Natural killer cell treated with Interleukin-12 subunit alpha and Interleukin-12 subunit beta and Interleukin-15 and Interleukin-18, amount 100 ng/mL, for 72 hours (primary cell): ENCODE measurements at places on chromosomes 7 and 10.

DNA sequence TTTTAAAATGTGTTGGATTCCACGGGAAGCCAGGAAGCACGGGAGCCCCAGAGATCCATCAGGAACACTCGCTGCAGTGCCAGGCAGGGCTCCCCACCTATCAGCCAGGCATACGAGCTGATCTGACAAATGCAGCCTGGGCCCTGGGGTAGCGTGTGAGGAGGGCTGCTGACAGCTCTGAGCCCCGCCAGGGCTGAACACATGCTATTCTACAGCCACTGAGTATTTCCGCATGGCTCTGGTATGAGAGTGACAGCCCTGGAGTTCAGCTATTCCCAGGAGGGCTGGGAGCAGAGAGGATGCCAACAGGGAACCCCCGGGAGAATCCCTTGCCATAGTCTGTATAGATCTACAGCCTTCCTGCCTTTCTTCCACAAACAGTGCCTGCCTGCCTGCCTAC is 237.3 kb upstream of the ZMIZ1 start:
- DNase-seq: peak; percentile 13

GRCh38 chr7:100189061-100189460 is 11.3 kb downstream of the STAG3 start:
- DNase-seq: no peak

GRCh38 chr10:13862546-13863233 is 275.9 kb downstream of the PRPF18 start:
- DNase-seq: no peak

DNA sequence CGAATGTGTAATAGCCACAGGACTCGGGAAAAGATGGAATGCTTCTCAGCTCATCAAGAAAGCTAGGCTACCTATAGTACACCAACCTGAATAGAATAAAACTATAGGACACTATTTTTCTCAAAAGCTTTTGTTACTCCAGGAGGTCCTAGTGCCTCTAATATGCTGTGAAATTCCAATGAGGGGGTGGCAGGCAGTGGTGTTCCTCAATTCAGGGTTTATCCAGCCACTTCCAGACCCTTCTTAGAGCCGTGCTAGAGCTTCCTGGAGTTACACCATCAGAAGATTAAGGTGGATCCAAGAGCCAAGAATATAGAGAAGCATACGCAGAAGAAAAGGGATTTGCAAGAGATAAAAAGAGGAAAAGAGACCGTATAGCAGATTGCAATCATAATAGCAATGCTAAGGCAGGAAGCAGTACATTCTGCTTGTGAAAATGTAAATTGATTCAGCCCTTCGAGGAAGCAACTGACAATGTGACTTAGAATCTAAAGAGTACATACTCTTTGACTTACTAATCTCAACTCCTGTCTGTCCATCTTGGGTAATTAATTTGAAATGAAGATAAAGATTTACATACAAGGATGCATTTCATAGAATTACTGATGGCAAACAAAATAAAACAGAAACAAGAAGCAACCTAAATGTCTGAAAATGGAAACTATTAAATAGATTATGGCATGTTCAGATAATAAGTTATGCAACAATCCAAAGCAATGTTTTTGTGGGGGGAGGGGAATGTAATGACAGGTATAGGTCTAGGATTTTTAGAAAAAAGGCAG is 2.1 kb downstream of the ST8SIA6 start:
- DNase-seq: no peak

DNA sequence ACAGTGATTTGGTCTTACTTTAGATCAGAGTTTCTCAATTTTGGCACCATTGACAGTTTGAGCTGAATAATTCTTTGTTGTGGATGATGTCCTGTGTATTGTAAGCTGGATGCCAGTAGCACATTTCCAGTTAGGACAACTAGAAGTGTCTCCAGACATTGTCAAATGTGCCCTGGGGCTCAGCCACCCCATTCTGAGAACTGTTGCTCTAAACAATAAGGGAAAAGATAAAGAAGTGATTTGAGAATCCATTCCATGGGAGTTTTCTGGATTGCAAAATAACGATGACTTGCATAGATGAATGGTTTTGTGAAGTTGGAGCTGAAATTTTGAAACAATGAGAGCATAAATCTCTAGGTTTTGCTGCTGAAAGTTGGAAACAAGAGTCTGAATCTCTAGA is 44.6 kb downstream of the NUP205 start:
- DNase-seq: no peak
